ENCODE measurements at places on chromosomes 7 and 10.

DNA sequence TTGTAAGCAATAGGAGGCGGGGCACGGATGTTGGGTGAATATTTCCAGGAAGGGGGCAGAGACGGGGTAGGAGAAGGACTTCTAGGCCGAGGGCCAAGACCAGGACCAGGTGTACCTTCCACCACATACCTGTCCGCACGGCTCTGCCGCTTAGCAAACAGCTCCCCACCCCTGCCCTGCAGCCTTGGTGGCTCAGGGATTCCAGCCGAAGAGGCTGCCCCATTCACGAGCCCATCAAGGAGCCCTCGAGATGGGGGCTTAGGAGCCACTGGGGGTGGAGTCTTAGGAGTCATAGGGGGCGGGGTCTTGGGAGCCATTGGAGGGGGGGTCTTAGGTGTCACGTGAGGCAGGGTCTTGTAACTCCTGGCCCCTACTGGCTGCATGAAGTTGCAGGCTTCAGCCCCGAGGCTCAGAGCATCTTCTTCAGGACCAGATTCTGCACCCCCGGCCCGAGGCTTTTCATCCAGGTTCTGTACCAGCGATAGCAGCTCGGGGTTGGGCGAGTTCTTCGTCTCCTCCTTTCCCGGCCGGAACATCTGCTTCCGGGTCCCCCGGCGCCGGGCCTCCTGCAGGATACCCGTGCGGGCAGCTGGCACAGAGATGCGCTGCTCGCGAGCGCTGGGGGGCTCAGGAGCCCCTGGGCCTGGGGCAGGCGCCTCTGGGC is 6.1 kb upstream of the MYOZ1 start:
- no peak for DNase-seq

DNA sequence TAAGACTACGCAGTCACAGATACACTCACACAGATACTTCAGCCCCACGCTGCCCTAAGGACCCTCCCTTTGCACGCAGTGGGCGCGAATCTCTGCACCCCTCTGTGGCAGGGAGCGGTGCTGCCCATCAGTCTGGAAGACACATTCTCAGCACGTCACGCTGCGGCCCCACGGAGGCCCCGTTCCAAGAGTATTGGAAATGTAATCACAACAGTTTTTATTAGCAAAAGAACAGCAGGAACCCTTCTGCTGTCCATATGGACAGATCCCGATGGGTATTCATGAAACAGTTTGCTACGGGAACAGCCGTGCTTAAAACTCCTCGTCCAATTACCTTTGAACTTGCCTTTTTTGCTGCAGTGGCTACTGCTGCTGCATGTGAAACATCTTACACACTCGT is 131.0 kb downstream of the RPS24 start:
- no peak for DNase-seq

GRCh38 chr7:4957847-4958476 is 1.0 kb downstream of the MMD2 start:
- no peak for DNase-seq

DNA sequence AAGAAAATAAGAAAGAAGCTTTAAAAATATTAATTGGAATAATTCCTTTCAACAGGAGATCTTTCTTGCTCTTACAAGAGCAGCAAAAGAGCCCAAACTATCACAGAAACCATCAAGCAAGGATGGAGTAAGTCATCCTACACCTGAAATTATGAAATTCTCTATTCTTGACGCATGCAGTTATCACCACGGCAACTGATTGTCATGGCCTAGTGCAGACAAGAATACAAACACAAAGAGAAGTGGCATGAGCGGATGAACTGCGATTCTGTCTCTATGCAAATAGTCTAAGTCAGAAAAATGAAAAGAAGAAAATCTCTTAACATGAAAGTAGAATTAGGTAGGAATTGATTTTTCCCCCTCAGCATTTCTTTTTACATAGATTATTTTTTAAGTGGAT is 54.8 kb upstream of the SLC35B4 start:
- DNase-seq: no peak

GRCh38 chr7:22173685-22174573 is 183.0 kb downstream of the RAPGEF5 start:
- DNase-seq: peak; percentile 78

GRCh38 chr7:135811506-135811905 is 62.9 kb upstream of the FAM180A start:
- DNase-seq: no peak

DNA sequence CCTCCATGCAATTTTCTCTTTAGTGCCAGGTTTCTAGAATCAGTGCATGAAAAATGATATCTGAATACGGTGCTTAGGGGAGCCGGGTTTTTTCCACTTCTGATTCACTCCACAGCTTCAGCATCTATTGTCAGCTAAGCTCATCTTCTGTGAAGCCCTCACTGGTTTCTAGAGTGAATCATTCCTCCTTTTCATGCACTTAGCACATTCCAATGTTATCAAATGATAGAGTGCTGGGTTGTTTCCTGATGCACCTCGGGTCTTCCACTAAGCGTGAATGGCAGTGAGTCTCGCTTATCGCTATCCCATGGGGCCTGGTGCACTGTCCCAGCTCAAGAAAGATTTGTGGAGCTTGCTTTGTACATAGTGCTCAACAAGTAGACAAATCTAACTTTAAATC is 170.9 kb upstream of the RHEB start:
- DNase-seq: no peak

DNA sequence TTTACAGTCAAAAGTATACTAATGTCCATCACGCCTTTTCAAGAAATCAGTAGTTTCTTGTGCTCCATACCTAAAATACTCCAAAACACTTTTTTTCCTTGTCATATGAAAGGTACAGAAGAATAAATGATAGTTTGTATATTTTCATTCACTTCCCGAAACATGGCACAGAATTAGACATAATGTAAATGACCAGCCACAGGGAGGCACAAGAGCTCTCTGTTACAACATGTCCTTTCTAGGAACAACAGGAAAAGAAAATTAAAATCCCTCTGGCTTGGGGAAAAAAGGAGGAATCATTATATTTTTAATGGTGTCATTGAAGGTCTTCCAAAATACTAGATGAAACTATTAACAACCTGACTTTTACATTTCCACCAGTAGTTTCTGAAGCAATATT is 331.2 kb downstream of the ACTR3B start:
- DNase-seq: no peak

DNA sequence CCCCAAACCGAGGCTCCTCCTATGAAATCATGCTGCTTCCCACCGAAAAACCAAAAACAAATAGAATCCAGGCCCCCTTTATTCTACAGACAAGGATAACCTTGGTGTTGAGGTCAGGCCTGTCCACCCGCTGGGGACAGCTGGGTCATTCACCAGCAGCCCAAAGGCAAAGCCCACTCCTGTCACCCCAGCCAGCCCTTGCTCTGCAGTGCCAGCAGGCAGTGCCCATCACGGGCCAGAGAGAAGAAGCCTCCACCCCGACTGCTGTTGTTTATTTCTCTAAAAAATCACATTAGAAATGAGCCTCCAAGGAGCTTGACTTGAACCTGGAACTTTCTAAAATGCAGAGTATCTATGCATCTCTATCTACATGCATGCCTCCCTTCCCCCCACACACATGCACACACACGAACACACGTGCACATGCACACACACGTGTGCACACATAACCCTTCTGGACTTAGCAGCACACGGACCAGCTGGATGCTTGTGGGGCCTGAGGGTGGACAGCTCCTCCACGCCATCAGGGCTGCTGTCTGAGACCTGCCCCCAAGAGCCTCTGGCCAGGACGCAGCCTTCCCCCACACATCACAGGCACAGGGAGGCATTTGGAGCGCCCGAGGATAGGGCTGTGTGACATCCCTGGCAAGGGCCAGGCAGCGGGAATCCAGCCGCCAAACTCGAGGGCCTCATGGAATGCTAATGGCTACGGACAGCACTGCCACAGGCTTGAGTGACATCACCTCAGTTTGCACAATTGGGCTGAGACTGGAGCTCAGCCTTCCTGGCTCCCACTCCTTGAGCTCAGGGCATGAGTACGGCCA is 22.8 kb downstream of the PRKAG2 start:
- DNase-seq: no peak

Data from activated CD4-positive, alpha-beta memory T cell treated with anti-CD3 and anti-CD28 coated beads, Interleukin-2, amount 10 ng/mL, durations not matched to agents 7 days and 5 days (primary cell).